Stimulated activated CD8-positive, alpha-beta memory T cell treated with anti-CD3 and anti-CD28 coated beads, Interleukin-4, amount 100 ng/mL, for 24 hours (primary cell): ENCODE measurements at places on chromosomes 13 and 19.

GRCh38 chr13:47038188-47038587 is 141.3 kb upstream of the HTR2A start:
- DNase-seq: no peak

DNA sequence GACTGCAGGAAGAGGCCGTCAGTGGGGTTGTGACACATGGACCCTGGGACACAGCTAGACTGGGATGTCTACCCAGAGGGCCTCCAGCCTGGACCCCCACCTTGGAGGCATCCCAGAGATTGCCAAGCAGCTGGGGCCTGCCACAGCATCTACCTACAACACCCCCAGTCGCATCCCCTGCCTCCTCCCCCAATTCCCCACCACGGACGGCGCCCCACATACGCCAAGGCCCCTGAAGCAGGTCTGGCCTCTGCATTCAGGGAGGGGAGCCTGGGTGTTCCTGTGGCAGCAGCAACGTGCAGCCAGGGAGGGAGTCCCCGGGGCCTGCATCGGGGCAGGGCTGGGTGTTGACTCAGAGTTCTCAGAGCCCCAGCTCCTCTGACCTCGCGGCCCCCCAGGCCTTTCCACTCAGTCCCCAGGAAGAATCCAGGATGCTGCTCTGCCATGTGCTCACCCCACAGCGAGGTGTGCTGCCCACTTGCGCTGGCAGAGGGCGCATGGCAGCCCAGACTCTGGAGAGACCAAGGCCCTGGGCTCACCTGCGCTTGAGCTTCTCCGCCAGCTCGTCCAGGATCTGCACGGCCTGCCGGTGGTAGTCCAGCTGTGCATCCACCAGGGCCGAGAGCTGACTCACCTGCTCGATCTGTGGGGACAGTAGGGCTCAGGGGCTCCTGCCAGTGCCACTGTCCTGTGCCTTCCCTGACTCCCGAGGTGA is 19.6 kb downstream of the MPND start:
- DNase-seq: no peak

GRCh38 chr19:49150106-49150943 is 4.9 kb downstream of the HRC start:
- DNase-seq: no peak

- no peak for DNase-seq
Observed at GRCh38 chr19:41223431-41224234, 4.6 kb downstream of the AXL start.

DNA sequence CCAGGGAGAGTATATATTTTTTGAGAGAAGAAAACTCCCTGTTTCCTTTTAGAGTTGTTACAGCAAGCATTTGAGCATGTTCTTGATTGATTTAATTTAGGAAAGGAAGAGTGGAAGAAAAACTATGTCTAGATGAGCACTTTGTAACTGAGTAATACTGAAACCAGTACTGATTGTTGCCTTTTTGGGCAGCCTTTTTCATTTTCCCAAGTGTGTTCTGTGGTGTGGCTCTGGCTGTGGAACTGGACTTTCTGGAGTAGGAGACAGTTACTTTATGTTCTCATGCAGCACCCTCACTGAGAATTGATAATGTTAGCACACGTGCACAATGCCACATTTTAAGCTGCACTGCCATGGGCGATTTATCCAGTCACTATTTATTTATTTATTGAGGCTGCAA is 211.5 kb downstream of the LMO7 start:
- no peak for DNase-seq

GRCh38 chr13:31452525-31452924 is 252.8 kb downstream of the B3GLCT start:
- DNase-seq: no peak

DNA sequence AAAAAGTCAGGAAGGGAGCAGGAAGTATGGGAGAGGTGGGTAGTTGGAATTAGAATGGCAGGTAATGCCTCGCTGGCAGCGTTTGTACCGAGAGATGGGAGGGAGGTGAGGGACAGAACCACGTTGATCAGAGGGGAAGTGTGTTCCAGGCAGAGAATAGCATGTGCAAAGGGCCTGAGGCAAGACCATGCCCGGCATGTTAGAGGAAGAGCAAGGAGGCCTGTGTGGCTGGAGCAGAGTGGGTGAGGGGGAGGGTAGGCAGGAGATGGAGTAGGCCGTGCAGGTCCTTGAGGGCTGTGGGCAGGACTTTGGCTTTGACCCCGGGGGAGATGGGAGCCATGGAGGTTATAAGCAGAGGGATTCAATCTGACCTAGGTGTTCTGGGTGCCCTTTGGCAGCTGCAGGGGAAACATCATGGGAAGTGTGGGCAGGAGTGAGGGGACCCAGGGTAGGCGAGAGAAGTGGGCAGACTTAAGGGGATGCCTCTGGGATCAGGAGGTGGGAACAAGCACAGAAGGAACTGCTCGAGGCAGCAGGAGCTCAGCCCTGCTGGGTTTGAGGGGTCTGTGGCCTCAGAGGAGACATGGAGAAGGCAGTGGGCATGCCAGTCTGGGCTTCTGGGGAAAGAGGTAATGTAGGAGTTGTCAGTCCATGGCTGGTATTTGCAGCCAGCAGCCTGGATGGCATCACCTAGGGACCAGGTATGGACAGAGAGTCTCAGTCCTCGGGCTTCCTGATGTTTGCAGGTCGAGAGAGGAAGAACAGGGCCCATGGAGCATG is 48.8 kb downstream of the CD320 start:
- DNase-seq: no peak

- DNase-seq: no peak
Observed at GRCh38 chr13:91520952-91521351, 122.5 kb downstream of the GPC5 start.

DNA sequence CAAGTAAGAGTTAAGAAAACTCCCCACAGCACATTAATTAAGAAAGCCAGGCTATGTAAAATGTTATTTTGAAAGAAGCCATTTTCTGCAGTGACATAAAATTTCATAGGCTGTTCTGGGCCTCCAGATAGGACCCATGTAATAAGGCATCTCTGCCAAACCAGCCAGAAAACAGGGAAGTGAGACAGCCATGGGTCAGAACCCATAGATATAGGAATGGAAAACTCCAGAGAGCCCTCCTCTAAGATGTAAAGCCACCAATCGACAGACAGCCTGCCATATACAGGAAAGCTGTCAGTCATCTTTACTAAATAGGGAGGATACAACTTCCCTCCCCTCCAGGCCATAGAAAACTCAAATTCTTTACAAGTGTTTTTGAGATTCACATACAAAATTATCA is 493.3 kb downstream of the COG6 start:
- DNase-seq: no peak

- no peak for DNase-seq
Observed at GRCh38 chr13:37407156-37407555, 191.4 kb downstream of the POSTN start.

- no peak for DNase-seq
Observed at GRCh38 chr13:60326273-60326672, 70.7 kb upstream of the TDRD3 start.

- DNase-seq: no peak
Observed at GRCh38 chr19:54729416-54730188, 5.4 kb downstream of the KIR3DL3 start.

DNA sequence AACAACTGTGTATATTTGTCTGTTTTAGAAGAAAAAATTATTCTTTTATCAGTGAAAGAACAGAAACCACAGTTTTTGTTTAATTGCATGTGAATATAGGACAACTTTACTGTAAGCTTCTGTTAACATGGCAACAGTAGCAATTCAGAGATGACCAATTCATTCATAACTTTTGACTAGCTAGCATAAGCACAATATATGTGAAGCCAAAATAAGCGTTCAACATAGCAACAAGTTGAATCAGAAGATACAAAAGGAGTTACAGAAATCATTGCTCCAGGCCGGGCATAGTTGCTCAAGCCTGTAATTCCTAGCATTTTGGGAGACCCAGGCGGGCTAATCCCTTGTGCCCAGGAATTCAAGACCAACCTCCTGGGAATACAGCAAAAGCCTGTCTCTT is 197.1 kb upstream of the GPC6 start:
- no peak for DNase-seq

DNA sequence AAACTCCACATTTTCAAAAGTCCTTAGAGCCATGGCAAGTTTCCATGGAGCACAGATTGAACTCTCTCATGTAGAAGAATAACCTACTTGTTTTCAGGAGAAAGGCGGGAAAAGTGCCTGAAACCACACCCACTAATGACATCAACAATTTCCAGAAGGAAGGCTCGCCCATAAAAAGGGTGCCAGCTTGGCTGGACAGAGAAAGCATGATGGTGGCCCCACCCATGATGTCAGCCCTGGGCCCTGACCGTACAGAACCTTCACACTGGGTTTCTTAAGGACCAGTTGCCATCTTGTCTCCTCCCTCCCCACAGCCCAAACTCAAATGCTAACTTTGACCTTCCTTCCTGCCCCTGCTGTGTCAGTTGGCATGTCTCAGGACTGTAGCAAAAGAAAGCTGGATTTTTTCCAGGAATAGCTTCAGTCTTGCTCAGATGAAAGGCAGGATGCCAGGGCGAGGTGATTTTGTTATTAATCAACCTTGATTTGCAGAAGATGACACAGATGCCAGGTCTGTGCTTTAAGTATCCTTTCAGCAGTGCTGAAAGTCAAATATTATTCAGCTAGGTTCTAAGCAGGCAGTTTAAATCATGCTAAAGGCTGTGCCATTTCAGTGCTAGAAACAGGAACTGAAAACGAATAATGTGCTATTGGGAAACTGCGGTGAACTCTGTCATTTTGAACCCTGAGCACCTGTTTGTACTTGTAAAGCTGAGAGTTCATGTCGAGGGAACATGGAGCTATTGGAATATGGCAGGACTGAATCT is 89.5 kb upstream of the RFC3 start:
- no peak for DNase-seq

- DNase-seq: no peak
Observed at GRCh38 chr13:77513719-77514335, 21.7 kb upstream of the SCEL start.

DNA sequence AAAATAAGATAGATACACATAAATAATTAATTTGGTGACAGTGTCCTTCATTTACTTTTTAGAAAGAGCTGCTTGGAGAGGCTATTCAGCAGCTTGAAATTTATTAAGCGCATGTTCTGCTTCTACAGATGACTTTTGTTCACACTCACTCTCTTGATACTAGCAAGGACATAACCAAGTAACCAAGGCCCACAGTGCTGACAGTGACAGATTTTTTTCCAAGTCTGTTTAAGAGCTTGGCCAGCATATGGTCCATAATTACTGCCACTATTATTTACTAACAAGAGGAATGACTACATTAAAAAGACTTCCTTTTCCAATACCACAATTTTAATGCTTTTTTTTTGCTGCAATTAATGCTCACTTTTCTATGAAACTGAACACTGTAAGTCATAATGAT is 673.7 kb upstream of the MIR17HG start:
- no peak for DNase-seq
